CD4-positive, alpha-beta T cell treated with Interleukin-21 for 1 hour (primary cell): ENCODE measurements at places on chromosomes 13 and 19.

GRCh38 chr19:45340899-45341453, 426 bp downstream of the KLC3 start:
- DNase-seq = peak; percentile 9

DNA sequence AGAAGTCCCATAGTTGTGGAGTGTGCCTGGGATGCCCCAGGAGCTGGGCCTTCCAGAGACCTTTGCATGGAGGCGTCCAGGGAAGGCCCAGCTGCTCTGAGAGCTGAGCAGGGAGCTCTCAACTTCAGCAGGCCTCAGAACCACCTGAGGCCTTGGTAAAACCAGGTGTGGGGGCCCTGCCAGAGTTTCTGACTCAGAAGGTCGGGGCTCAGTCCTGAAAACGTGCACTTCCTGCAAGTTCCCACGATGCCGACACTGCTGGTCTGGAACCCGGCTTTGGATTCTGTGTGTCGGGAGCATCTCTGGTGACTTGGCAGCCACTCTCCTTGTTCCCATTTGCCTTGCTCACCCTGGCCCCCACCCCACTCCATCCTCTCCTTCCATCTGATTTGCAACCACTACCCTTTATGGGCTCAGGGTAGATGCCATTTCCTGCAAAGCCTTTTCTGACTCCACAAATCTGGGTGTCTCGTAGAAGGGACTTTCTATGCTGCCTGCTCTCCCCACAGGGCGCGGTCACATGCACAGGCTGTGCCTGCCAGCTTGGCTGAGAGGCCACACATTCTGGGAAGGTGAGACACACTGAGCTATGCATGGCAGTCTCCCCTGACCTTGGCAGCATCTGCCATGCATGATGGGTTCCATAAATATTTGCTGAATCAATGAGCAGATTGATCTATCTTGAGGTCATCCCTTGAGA, 244.7 kb downstream of the COL4A1 start:
- no peak for DNase-seq

GRCh38 chr13:95948656-95949055, 104.5 kb downstream of the UGGT2 start:
- DNase-seq = no peak

GRCh38 chr19:15897738-15898276, at the start of gene CYP4F2:
TSS of gene CYP4F2 (minus strand) at chr19:15898074. CDS start at chr19:15897611, 463 bp downstream.
- DNase-seq = no peak

DNA sequence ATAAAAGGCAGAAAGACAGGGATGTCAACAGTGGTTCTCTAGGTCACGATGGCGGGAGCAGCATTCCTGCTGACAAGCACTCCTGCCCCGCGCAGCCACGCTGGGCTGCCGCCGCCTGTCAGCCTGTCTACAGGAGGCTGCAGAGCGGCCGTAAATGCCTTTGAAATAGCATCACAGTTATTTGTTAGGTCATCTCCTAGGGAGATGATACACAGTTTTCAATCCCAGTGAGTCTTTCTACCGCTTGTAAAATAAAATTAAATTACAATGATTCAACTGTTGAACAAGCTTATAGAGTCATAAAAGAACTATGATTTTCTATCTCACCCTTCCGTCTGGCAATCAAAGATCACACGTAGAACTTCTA, 7.3 kb upstream of the SLC7A9 start:
- no peak for DNase-seq

- DNase-seq = no peak
These were observed 7.3 kb downstream of the FXYD3 start for GRCh38 chr19:35122687-35123551.

GRCh38 chr13:113947311-113948033, 26.4 kb downstream of the C13orf46 start:
- no peak for DNase-seq

DNA sequence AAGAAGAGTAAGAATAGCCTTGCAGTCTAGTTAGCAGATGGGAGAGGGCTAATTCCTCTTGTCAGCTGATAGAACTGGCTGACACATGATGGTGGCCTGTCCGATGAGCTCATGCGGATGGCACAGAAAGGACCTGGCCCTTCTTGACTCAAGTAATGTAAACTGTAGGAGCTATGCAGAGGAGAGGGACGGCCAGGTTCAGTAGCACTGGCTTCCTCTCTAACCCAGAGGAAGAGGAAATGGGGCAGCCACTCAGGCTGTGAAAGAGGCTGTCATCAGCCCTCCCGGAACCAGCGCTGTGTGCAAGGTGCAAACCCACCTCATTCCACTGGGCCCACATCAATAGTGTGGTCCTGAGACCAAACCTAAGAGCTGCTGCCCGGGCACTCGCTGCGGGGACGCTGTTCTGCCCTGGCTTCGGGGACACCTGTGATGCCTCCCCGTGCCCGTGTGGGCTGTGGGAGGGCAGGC, 30.8 kb upstream of the USE1 start:
- peak; percentile 70 for DNase-seq

DNA sequence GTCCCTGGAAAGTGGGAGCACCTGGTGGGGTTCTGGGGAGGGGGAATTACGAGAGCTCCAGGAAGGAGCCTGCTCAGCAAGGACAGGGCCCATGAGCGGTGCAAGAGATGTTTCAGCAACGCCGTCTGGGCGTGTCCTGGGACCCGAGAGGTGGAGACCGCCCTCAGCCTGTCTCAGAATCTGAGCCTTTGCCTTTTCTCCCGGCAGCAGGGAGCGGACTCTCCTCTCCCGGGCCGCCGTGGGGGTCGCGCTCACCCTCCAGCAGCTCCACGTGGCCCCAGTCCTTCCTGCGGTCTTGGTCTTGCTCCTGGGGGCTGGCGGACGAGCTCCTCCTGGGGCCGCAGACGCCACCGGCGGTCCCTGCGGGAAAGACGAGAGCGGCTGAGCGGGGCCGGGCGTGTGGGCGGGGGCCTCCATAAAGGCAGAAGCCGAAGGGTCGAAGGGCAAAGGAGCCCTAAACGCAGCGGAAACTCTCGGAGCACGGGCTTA, 714 bp downstream of the POLRMT start:
- DNase-seq = no peak

GRCh38 chr13:41458187-41458760, 924 bp downstream of the RGCC start:
- DNase-seq = peak; percentile 55

- no peak for DNase-seq
These were observed 2.7 kb upstream of the PLIN3 start for GRCh38 chr19:4870025-4870700.

DNA sequence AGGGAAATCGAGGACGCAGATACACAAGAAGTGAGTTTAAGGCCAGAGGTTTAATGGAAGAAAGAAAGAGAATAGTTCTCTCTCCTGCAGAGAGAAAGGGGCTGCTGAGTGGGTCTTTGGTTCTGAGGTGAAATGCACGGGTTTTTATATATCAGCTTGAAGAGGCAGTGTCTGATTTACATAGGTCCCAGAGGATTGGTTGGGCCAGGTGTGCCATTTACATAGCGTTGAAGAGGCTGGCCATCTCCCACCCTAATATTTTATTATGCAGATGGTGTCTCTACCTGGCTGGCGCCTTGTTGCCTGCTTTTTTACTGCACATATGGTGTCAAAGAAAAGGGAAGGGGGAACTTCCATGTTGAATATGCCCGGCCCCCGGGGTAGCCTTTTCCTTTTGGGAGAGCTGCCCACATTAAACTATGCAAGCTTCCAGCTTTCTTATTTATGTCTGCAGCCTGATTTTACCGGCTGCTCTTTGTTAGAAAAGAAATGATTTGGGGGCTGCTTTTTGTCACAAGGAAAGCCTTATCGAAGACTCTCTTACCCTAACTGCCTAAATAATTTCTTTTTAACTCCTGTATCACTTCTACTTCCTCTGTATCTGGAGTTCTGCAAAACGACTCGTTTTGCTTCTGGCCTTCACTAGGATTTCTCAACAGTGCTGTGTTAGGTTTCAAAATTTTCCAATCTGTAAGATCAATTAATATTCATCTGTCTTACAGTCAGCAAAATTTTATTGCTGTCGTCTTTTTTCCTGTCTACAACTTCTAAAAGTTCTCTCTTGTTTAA, 268.5 kb downstream of the B3GLCT start:
- no peak for DNase-seq

GRCh38 chr19:52990759-52991418, 22.8 kb upstream of the ERVV-1 start:
- no peak for DNase-seq

DNA sequence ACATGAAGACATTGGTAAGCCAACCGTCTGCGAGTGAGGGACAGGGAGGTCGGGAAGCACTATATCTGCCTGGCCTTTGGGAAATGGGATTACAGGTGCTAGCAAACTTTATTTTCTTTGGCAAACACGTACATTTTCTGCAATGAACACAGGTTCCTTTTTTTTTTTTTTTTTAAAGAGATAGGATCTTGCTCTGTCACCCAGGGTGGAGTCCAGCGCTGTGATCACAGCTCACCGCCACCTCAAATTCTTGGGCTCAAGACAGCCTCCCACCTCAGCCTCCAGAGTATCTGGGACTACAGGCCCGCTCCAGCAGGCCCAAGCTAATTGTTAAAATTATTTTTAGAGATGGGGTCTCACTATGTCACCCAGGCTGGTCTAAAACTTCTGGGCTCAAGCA, 24.2 kb downstream of the ELAVL1 start:
- DNase-seq = no peak

DNA sequence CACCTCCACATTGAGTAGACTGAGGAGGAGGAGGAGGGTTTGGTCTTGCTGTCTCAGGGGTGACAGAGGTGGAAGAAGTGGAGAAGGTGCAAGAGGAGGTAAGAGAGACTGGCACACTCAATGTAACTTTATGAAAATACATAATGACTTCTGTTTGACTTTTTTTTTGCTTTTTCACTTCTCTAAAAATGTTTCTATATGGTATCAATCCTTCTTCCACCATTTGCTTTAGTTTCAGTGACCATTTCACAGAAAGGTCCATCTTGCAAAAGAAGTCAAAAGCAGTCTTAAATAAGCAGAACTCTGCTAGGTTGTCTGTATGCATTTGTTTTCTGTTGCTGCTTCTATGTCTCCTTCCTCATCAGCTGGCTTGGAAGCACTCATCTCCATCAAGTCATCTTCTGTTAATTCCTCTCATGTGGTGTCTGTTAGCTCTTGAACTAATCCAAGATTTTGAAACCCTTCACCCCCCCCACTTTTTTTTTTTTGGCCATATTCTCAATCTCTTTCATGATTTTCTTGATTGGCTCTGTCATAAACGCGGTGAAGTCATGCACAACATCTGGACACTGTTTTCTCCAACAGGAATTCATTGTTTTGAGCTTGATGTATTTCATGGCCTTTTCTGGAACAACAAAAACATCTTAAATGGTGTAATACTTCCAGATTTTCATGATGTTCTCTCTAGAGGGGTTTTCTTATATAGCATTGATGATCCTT, 80.8 kb downstream of the KL start:
- no peak for DNase-seq

DNA sequence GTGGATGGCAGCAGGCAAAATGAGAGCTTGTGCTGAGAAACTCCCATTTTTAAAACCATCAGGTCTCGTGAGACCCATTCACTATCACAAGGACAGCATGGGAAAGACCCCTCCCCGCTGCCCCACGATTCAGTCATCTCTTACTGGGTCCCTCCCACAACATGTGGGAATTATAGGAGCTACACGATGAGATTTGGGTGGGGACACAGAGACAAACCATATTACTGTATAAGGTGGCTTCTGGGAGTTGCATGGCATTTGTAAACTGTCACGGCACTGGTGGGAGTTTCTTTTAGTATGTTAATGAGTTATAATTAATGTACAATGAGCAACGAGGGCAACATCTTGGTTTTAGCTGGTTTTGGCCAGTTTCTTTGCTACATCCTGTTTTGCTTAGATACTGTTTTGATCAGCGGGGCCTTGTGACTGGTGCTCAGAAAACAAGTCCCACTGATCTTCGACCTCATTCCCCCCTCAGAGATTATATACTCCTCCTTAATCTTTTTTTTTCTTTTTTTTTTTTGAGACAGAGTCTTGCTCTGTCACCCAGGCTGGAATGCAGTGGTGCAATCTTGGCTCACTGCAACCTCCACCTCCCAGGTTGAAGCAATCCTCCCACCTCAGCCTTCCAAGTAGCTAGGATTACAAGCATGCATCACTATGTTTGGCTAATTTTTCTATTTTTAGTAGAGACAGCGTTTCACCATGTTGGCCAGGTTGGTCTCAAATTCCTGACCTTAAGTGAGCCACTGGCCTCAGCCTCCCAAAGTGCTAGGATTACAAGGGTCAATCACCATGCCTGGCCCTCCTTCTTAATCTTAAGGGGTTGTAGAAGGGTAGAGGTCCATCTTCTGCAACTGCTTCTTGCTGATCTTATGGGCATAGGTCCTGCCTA, 21.3 kb upstream of the ZNF599 start:
- no peak for DNase-seq

DNA sequence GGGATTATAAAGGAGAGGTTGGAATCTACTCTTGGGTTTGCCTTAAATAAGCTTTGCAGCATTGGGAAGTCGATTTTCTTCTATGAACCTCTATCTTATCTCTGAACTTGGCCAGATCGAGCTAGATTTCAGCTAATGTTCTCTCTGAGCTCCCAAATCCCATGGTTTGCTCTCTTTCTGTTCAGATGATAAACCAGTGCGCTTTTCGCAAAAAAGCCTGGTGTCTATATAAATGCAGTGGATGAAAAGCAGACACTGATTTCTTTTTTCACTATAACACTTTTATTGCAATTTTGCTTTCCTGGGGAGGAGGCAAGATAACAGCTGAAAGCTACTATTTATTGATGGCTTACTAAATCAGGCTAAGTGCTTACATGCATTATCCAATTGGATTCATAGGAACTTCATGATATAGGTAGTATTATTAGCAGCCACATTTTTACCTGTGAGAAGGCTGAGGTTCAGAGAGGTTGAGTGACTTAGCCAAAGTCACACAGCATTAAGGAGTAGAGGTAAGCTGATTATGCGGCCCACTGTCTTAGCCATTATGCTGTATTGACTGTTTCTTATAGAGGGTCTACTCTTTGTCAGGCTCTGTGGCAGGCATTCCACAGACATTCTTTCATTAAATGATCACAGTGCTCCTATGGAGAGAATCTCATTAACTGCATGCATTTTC, 58.9 kb downstream of the RFC3 start:
- no peak for DNase-seq

- no peak for DNase-seq
These were observed 6.5 kb upstream of the N4BP2L2 start for GRCh38 chr13:32545083-32545482.

GRCh38 chr19:31530781-31531180, 181.5 kb upstream of the TSHZ3 start:
- DNase-seq = no peak

DNA sequence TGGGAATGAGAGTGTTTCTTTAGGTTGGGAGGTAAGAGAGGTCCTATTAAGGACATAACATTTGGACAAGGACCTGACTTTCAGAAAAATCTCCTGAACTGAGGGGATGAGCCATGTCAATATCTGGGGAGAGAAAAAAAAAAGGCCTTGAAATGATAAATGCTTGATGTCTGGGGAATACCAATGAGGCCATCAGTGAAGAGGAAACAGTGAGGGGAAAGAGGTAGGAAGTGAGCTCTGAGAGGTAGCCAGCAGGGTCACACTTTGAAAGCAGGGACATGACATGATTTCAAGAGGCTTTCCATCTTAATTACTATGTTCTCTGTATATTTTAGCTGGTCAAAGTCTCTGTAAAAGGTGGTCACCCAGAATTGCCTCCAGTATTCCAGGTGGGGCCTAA, 9.9 kb upstream of the UBE2L5 start:
- no peak for DNase-seq
